ENCODE measurements at places on chromosomes 12 and 14.

GRCh38 chr14:105166571-105167302 lies 1.8 kb downstream of the JAG2 start:
- peaks cover 26% of the 10 kb centered on the region for H3K4me1 ChIP-seq
- DNase-seq = no peak
- H3K36me3 ChIP-seq = no peaks in the 10 kb centered on the region
- H3K27me3 ChIP-seq = peaks cover 26% of the 10 kb centered on the region
- H3K27ac ChIP-seq = no peak overlapping the region

GRCh38 chr12:76064904-76065303 lies 19.6 kb downstream of the NAP1L1 start:
- H3K27ac ChIP-seq = no peak overlapping the region
- no peak for DNase-seq
- no peaks in the 10 kb centered on the region for H3K27me3 ChIP-seq
- no peaks in the 10 kb centered on the region for H3K4me1 ChIP-seq
- no peak overlapping the region for H3K4me3 ChIP-seq

DNA sequence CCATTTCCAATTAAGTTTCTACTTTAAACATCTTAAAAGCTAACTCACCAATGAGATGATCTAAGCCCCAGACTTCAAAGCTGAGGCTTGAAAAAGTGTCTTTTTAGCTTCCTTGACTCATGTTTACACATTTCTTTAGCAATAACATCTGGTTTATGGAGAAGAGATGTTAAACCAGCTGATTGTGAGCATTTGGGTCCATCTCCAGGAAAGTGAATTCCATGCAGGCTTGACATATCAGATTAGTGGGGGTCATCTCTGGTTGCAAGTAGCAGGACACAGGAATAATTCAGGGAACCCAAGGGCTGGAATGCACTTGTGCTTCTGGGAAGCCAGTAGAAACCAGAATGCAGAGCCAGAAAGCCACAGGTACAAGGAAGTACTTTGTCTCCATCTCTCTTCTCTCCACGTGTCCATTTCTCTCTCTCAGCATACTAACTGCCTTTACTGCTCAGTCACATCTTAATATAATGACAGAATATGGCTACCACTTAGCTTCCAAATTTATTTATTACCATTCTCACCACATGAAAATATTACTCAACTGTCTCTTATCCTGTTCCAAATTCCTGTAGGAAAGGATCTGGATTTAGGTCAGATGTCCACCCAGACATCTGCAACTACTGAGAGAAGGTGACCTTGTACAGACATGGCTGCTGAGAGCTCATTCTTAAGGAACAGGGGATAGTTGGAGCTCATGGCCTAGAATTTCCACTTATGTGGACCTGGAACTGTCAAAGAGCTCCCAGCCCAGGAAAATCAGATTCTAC lies 104.4 kb downstream of the SCN8A start:
- H3K27me3 ChIP-seq = no peaks in the 10 kb centered on the region
- no peak overlapping the region for H3K4me3 ChIP-seq
- no peaks in the 10 kb centered on the region for H3K36me3 ChIP-seq

DNA sequence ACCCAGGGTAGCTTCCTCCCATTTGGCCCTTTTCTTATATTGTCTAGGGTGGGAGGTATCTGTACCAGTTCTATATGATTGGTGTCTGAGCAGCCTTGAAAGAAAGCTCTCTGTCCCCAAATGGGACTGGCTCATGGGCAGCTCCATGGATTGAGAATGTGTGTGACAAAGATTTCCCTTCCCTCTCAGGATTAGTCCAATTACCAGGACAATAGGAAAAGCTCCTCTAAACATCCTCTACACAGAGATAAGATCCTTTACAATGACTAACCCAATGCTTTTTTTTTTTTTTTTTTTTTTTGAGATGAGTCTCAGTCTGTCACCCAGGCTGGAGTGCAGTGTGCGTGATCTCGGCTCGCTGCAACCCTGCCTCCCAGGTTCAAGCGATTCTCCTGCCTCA lies 112.1 kb downstream of the SLC35F4 start:
- H3K27me3 ChIP-seq = peaks cover 1% of the 10 kb centered on the region
- no peak overlapping the region for H3K4me3 ChIP-seq
- H3K36me3 ChIP-seq = no peaks in the 10 kb centered on the region

DNA sequence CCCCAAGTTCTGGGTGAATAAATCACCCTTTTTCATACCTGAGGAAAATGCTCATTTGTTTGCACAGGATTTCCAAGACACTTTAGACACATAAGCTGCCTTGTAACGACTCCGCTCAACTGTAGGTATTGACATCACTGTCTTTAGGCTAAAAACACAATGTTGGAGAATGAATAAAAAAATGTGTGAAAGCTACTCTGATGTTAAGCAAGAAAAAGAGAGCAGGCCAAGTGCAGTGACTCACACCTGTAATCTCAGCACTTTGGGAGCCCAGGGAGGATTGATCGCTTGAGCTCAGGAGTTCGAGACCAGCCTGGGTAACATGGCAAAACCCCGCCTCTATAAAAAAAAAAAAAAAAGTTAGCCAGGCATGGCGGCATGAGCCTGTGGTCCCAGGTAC lies 11.1 kb upstream of the CIPC start:
- peaks cover 5% of the 10 kb centered on the region for H3K36me3 ChIP-seq
- H3K4me3 ChIP-seq = no peak overlapping the region
- peaks cover 54% of the 10 kb centered on the region for H3K4me1 ChIP-seq
- H3K27ac ChIP-seq = peak overlapping the region; percentile 99
- DNase-seq = no peak

DNA sequence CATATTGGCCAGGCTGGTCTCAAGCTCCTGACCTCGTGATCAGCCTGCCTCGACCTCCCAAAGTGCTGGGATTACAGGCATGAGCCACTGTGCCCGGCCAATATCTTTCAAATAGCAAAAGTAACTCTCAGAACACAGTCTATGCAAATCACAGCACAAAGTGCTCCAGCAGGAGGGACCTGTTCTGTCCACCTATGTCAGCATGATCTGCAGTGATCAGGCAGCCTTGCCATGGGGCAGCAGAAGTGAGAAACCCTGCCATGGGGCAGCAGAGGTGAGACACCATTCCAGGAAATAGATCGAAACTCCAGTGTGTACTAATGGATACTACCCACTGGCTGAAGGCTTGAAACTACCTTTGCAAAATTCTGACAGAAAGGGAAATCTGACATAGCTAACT lies 78.5 kb upstream of the EIF5 start:
- peaks cover 15% of the 10 kb centered on the region for H3K4me1 ChIP-seq
- DNase-seq = peak; percentile 11
- no peaks in the 10 kb centered on the region for H3K27me3 ChIP-seq
- no peak overlapping the region for H3K27ac ChIP-seq
- no peaks in the 10 kb centered on the region for H3K36me3 ChIP-seq

- H3K27ac ChIP-seq = no peak overlapping the region
- no peak for DNase-seq
- no peaks in the 10 kb centered on the region for H3K36me3 ChIP-seq
- no peak overlapping the region for H3K4me3 ChIP-seq
- H3K4me1 ChIP-seq = no peaks in the 10 kb centered on the region
- no peaks in the 10 kb centered on the region for H3K27me3 ChIP-seq
These were observed 15.3 kb upstream of the SPIC start for GRCh38 chr12:101459642-101460346.

GRCh38 chr12:91009319-91009950 lies 4.7 kb upstream of the EPYC start:
- DNase-seq = no peak
- H3K27ac ChIP-seq = no peak overlapping the region
- no peaks in the 10 kb centered on the region for H3K4me1 ChIP-seq
- no peaks in the 10 kb centered on the region for H3K36me3 ChIP-seq
- H3K4me3 ChIP-seq = no peak overlapping the region

DNA sequence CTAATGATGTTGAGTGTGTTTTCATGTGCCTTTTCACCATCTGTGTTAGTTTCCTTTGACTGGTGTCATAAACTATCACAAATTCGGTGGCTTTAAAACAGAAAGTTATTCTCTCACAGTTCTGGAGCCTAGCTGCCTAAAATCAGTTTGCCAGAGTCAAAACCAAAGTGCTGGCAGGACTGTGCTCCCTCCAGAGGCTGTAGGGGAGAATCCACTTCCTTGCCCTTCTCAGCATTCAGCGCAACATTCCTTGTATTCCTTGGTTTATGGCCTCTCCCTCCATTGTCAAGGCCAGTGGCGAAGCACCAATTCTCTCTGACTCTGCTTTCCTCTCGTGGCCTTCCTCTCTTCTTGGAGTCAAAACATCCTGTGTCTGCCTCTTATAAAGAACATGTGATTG lies 174.2 kb upstream of the PDE3A start:
- DNase-seq = no peak
- no peak overlapping the region for H3K4me3 ChIP-seq
- H3K27me3 ChIP-seq = no peaks in the 10 kb centered on the region
- peaks cover 7% of the 10 kb centered on the region for H3K4me1 ChIP-seq
- H3K27ac ChIP-seq = no peak overlapping the region

DNA sequence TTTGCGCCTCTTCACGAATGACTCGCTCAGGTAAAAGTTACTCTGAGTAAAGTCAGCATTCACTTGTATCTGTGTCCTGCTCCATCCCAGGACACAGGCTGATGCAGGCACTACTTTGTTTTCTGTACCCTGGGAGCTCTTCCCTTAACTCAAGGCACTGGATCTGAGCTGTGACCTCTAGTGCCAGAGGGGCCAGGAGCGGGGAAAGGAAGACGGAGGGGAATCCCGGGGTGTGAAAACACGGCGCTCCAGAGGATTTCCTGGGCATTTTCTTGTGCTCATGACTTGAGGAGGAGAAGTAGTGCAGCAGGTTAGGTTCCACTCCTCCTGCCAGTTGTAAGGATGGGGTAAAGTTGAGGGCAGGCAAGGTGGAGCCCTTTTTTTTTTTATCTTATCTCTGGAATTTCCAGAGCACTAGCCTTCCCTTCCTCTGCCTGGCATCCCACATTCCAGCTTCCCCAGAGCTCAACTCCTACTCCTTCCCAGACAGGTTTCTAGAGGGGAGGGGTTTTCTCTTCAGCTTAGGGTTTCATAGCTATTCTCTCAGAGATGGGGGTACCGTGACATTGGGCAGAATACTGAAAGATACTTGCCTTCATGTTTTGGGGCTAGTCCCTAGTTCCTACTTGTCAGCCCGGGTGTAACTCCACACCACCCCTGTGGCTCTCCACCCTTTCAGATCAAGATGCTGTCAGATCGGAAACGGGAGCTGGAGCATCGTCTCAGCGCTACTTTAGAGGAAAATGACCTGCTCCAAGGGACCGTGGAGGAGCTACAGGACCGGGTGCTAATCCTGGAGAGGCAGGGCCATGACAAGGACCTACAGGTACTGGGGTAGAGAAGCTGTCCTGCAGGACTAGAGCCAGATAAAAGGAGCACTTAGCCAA lies 52.3 kb downstream of the RAB35 start:
- peak overlapping the region; percentile 63 for H3K4me3 ChIP-seq
- no peaks in the 10 kb centered on the region for H3K36me3 ChIP-seq
- H3K27ac ChIP-seq = peak overlapping the region; percentile 95
- H3K4me1 ChIP-seq = peaks cover 64% of the 10 kb centered on the region
- no peak for DNase-seq
- no peaks in the 10 kb centered on the region for H3K27me3 ChIP-seq

DNA sequence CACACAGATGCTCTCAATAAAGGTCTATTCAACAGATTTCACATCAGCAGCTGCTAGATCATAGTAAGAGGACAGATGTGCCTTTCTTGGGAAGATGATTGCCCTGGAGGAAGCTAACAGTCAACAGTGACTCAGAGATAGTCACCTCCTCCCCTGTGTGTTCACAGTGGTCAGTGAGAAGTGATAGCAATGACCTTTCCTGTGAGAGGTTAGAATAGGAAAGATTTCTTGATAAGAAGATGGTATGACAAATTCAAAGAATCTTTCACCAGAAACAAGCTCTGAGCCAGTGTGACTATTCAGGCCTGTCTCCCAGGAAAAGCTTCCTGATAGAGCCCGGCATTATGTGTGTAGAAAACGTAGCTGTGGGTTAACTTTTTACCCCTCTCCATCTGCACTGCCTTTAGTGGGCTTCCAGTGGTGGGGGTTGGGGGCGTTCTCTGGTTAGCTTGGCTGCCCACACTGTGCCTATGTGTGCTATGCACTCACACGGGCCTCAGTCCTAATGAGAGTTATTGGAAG lies 66.4 kb upstream of the ARHGAP5 start:
- no peak overlapping the region for H3K4me3 ChIP-seq
- H3K27me3 ChIP-seq = no peaks in the 10 kb centered on the region
- no peaks in the 10 kb centered on the region for H3K36me3 ChIP-seq

GRCh38 chr12:124992874-124993625 lies 395 bp upstream of the BRI3BP start:
- H3K27ac ChIP-seq = peak overlapping the region; percentile 66
- DNase-seq = no peak
- peak overlapping the region; percentile 69 for H3K4me3 ChIP-seq
- H3K4me1 ChIP-seq = peaks cover 25% of the 10 kb centered on the region

GRCh38 chr12:124254126-124254525 lies 40.8 kb upstream of the RFLNA start:
- no peak overlapping the region for H3K4me3 ChIP-seq
- peaks cover 27% of the 10 kb centered on the region for H3K4me1 ChIP-seq
- no peak overlapping the region for H3K27ac ChIP-seq
- no peaks in the 10 kb centered on the region for H3K36me3 ChIP-seq
- H3K27me3 ChIP-seq = no peaks in the 10 kb centered on the region

DNA sequence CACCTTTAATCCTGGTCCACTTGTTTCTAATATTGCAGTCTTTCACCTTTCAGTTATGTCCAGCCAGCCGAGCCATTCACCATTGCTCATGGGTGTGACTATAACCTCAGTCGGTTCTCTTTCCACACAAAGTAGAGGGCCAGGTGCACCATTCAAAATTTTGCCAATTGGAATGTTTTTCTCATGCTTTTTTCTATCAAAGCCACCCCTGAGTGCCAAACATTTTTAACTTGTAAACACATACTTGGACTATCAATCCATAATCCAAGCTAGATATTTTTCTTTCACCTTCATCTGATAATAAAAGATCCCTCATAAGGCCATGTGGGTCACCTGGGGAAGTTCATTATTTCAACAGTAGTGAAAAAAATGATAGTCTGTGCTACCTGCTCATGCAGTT lies 52.4 kb downstream of the CCER1 start:
- no peak overlapping the region for H3K4me3 ChIP-seq
- no peak for DNase-seq
- peaks cover 6% of the 10 kb centered on the region for H3K4me1 ChIP-seq
- H3K27me3 ChIP-seq = no peaks in the 10 kb centered on the region
- H3K36me3 ChIP-seq = no peaks in the 10 kb centered on the region
- H3K27ac ChIP-seq = no peak overlapping the region

DNA sequence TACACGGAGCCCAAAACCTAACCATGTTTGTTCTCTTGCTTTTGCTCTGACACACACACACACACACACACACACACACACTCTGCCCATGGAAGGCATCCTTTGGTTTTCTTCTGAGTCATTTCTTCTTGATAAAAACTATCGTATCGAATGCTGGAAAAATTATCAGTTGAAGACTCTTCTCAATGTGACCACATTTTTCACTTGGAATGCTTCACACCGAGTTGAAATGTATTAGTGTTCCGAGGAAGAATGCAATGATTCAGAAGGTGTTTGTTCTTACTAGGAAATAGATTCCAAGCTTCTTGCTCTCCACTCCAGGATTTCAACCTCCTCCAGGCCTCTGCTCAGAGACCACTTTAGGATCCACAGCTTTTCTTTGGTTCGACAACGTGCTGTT lies 226.3 kb downstream of the MON2 start:
- no peak overlapping the region for H3K4me3 ChIP-seq
- no peak overlapping the region for H3K27ac ChIP-seq
- H3K27me3 ChIP-seq = no peaks in the 10 kb centered on the region

GRCh38 chr12:1531654-1532374 lies 62.6 kb downstream of the FBXL14 start:
- H3K4me3 ChIP-seq = peak overlapping the region; percentile 68
- H3K36me3 ChIP-seq = no peaks in the 10 kb centered on the region
- no peak for DNase-seq
- H3K27ac ChIP-seq = no peak overlapping the region
- peaks cover 60% of the 10 kb centered on the region for H3K27me3 ChIP-seq

GRCh38 chr12:31820832-31821231 lies 92.0 kb upstream of the AMN1 start:
- peaks cover 13% of the 10 kb centered on the region for H3K36me3 ChIP-seq
- H3K4me3 ChIP-seq = no peak overlapping the region
- H3K27me3 ChIP-seq = no peaks in the 10 kb centered on the region
- H3K27ac ChIP-seq = no peak overlapping the region
- H3K4me1 ChIP-seq = no peaks in the 10 kb centered on the region
- no peak for DNase-seq

Measured in mesothelial cell of epicardium (in vitro differentiated cells).